ENCODE measurements at places on chromosomes 2 and 18.

GRCh38 chr2:196839574-196839973, 30.4 kb upstream of the C2orf66 start:
- no peak for DNase-seq

DNA sequence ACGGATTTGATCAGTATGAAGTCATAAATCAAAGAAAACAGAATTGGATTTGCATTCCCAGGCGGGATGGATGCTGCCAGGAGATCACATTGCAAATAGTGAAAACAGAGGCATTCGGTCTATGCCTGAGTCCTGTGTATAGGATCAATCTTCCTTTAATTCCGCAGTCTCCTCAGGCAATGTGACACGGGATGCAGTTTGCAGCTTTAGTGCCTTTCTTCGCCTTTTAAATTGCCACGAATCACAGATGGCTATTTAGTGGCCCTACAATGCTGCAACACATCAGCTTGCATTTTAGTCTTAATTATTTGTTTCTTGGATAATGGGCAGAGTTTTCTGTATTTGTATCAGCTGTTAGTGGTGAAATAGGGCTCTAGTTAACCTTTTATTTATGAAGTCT, 6.8 kb downstream of the ADCYAP1 start:
- no peak for DNase-seq

DNA sequence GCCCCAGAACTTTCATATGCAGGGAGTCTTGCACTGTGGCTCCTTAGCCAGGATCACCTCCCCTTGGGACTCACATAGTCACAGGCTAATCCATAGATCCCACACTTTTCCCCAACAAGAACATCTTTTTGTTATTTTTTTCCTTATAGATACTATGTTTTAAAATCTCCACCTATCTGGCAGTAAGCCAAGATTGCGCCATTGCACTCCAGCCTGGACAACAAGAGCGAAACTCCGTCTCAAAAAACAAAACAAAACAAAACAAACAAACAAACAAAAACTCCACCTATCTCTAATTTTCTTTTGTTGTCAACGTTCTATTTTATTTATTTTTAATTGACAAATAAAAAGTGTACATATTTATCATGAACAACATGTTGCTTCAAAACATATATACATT, 141.7 kb downstream of the PDE11A start:
- DNase-seq: no peak

- no peak for DNase-seq
Measured at GRCh38 chr2:160584972-160585494, 91.4 kb upstream of the RBMS1 start.

DNA sequence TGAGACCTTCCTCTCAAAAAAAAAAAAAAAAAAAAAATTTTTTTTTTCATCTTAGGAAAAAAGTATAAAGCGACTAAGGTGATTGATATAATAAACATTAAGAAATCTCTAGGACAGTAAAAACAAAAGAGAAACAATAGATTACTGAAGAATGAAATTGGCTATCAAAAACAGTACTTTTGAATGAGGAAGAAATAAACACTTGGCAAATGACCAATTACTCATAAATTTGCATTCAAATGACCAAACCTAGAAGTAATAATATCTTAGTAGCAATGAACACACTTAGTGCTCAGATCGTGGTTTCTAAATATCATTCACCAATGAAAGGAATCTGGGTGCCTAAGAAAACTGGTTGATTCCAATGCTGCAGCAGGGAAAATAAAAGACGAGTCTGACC, 10.3 kb upstream of the SCRN3 start:
- DNase-seq: no peak

Data from non-pigmented ciliary epithelial cell (primary cell).